ENCODE measurements at places on chromosomes 1 and 21.

DNA sequence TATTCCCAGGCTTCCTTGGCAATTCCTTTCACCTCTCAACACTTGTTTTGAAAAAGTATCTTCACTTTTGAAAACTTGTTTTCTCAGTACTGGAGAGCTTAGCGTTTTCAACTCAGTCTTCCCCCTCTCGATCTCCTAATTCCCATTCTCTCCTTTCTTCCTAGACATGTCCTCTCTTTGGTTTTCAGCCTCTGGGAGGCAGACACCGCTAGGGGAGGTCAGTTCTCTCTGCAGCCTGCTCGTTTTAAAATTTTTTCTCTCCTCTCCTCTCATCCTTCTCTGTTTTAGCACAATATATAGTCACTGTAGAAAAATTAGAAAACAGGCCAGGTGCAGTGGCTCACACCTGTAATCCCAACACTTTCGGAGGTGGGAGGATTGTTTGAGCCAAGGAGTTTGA, 12.6 kb upstream of the RHEX start:
- DNase-seq = no peak

- DNase-seq = no peak
These were observed 161.0 kb downstream of the URB2 start for GRCh38 chr1:229786974-229787610.

DNA sequence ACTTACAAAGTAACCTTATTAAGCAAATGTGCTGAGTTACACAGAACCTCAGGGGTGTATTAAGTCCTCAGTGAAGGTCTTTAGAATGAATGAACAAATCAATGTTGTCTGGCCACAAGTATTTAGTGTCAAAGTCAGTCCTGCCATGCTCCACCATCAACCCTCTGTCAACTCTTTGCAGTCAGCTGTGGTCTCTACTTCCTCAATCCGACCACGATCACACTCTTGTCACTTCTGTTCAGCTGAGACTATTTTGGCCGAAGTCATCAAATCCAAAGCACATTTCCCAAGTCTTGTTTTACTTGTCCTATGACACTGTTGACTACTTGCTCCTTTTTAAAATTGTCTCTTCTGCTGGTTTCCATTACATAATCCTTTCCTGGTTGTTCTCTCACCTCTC, 173.5 kb downstream of the ST6GALNAC5 start:
- no peak for DNase-seq

GRCh38 chr1:98921817-98922216, 82.8 kb downstream of the PLPPR5 start:
- no peak for DNase-seq

DNA sequence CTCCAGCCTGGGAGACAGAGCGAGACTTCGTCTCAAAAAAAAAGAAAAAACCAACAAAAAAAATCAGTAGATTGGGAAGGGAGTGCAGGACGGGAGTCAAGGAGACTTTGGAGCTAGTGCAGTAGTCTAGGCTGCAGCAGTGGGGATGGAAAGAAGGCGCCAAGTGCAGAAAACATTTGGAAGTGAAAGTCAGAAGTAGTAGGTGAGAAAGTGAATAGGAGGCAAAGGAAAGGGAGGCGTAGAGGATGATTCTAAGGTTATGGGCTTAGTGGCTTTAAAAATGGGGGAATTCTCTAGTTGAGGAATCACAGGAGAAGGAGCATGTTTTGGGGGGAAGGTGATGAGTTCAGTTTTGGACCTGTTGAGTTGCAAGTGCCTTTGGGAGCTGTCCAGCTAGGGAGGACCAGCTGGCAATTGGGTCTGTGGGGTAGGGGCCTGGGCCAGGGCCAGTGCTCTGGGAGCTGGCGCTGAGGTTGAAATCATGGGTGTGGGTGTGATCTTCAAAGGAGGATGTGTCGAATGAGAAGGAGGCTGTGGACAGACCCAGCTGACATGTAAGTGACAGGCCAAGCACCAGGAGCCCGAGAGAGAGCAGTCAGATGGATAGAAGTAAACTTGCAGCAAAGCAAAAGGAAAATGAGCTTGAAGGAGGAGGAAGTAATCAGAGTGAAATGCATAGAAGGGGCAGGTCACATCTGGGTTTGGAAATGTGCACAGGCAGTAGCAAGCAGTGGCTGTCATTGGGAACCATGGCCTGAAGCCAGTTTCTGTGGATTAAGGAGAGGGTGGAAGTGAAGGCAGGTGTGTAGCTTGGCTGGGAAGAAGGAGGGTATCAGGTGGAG, 15.8 kb downstream of the TMCC2 start:
- no peak for DNase-seq

- DNase-seq = no peak
These were observed 27.7 kb downstream of the PADI3 start for GRCh38 chr1:17276568-17276967.

DNA sequence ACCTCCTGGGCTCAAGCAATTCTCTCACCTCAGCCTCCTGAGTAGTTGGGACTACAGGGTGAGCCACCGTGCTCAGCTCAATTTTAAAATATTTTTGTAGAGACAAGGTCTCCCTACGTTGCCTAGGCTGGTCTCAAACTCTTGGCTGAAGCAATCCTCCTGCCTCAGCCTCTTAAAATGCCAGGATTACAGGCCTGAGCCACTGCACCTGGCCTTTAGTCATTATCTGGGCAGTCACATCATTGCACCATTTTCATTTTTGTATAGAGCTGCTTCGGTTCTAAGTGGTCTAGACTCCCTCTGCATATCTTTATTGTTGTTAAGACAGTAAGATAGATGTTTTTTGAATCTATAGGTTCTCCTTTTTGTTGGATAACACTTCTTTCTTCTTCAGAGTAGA, 39.9 kb downstream of the ATF3 start:
- no peak for DNase-seq

DNA sequence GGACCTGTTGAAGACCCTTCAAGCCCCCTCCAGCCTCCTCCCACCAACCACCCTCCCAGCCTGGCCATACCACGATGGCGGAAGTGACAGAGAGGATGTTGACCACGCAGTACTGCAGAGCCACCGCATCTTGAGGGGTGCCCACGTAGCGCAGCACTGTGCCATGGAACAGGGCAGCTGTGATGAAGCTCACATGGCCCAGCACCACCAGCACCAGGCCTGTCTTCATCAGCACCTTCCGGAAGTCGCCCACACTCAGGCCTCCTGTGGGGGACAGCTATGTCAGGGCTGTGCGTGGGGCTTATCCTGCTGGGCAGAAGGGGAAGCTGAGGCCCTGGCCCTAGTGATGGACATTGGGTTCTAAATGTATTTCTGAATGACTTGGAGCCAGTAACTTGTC, 3.1 kb downstream of the TMEM54 start:
- no peak for DNase-seq

GRCh38 chr1:166952002-166952746, 23.2 kb downstream of the ILDR2 start:
- no peak for DNase-seq

DNA sequence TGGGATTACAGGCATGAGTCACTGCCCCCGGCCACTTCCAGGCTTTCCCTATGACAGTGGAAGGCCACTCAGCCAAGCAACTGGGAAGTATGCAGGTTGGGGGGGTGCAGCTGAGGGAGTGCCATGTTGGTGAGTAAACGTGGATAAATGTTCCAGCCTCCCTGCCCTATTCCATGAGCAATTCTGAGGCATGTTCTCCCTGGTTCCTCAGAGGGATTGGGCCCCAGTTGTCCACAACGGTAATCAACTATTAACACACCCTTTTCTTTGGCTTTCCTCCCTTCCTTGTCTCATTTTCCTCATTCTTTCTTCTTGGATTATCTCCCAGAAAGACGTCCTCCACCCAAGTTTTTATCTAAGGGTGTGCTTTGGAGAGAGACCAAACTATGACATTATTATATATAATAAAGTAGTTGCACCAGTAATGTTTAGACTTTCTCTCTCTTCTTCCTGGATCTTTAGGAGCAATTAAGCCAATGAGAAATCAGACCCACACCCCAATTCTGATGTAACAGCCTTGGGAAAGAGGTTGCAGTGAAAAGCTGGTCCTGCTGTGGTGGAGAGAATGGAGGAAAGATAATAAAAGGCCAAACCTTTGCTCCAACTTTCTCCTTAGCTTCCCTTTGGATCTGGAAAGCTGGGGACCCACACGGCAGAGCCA, 6.8 kb upstream of the SLAMF9 start:
- DNase-seq = no peak

DNA sequence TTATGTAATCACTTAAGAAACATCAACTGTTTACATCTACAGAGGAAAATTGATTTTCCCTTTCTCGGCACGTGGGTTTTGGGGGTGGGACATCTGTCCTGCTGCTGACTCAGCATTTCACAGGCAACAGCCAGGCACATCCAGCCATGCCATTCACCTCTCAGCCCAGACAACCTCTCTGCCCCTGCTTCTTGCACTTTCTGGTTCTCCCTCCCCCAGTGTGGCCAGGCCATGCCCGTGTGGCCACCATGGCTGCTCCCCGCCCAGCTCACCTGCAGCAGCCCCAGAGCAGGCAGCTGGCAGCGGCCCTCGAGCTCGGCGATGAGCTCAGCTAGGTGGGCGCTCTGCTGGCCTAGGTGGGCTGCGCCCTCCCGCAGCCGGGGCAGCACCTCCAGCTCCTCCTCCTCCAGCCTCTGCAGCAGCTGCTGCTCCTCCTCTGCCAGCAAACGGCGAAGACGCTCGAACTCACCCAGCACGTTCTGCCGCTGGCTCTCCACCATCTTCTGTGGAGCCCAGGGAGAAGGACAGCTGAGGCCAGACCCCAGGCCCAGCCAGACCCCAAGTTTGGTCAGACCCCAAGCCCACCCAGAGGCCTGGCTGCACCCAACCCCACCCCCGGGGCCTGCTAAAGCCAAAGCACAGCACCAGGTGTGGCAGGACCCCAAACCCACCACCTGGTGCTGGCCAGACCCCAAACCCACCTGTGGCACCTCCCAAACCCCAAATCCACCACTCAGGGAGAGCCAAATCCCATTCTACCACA, 5.8 kb downstream of the TRIM11 start:
- no peak for DNase-seq

DNA sequence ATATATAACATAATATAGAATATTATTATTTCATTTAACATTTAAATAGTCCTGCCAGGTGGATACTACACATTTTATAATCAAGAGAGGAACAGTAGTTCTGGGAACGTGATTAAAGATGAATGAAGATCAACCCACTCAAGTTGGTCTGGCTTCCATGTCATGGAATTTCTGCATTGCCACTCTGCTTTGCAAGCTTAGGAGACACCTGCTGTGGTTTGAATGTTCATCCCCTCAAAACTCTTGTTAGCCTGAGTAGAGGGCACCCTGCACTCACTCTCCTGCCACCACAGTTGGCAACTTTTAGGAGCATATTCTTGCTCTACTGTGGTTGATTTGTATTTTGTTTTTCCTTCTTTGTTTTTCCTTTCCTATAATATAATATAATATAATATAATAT, 153.2 kb downstream of the GLUL start:
- no peak for DNase-seq

- no peak for DNase-seq
These were observed 12.1 kb upstream of the GBP6 start for GRCh38 chr1:89351597-89352311.

DNA sequence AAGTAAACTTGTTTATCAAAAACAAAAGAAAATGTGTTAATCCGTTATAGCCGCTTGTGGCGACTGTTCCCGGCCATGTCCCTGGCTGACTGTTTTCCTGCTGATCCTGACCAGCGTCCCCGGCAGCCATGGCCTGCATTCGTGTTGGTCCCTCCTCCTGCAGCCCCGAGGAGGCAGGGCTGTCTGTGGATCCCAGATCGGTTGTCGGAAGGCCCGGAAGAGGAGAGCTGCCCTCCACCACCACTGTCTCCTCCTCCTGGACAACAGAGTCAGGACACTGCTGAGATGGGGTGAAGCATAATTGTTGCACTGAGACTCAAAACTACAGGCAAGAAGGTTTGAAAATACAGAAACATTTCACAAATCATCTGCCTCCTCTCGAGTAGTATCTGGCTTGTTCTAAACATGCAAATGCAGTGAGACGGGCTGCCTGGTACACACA, 3.6 kb upstream of the MXRA8 start:
- no peak for DNase-seq

DNA sequence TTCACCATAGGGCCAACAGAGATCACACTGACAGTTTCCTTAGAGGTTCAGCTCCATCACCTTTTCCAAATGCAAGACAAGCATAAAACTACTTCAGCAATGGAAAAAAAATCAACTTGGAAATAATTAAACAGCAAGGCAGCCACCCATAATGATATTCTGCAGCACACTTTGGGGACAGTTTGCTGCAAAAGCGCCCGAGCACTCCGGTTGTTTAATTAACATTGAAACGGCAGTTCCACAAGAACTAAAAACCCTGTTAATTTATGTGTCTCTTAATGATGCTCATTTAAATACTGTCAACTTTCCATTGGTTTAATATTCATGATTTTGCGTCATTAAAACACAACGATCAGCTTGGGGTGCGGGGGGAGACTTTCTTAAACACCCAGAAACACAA, 153.2 kb downstream of the ELAVL4 start:
- no peak for DNase-seq

- peak; percentile 75 for DNase-seq
These were observed at the start of gene CCDC28B for GRCh38 chr1:32200226-32201010. CCDC28B (plus strand) TSS chr1:32200595; CDS start chr1:32201936, 1,341 bp downstream.

GRCh38 chr1:160189649-160190625, at the start of gene CASQ1:
CASQ1 (plus strand) TSS chr1:160190575; CDS start chr1:160190752, 177 bp downstream.
- no peak for DNase-seq

DNA sequence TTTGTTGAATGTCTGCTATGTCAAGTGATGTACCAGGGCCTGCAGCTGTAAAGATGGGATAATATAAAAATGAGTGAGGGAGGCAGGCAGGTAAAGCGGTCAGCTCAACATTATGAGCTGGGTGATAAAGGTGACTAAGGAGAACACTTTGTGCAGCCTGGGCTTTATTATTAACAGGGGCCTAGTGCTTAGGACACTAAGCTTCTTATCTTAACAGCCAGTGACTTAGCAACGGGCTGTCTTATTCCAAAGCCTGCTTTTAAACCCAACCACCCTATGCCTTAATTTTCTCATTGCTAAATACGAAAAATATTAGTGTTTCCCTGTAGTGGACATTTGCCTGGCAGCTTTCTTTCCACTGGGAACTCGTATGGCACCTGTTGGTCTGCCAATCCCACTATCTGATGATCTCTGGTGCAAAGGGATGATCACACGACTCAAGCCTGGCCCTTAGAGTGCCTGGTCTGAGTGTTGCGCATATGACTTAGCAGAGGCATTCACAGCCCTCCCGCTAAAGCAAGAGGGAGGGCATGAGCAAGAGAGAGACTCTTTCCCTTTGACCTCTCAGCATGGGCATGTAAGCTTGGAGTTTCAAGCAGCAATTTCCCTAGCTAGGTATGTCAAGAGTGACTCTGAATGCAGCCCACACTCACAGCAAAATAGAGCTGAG, 98.6 kb upstream of the PAPPA2 start:
- no peak for DNase-seq

- no peak for DNase-seq
These were observed 544.3 kb upstream of the ADAMTS5 start for GRCh38 chr21:27511233-27511632.

GRCh38 chr1:157781048-157781447, 4.1 kb upstream of the FCRL2 start:
- DNase-seq = no peak

GRCh38 chr1:239240736-239241135, 145.6 kb upstream of the CHRM3 start:
- no peak for DNase-seq

DNA sequence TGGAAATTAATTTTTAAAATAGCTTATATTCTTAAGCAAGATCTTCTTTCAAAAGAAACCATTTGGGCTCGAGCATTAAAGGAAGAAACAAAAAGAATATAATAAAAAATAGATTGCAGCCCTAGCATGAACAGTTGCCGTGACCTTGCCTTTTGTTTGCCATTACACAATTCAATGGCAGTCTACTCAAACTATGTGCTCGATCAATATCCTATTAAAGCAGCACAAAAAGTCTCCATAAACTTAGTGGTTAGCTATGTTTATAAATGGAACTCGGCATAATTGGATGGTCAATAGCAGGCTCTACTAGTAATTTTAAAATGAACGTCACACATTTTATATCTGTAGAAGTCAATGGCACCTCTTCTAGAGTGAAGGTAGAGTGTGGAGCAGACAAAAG, 256.5 kb downstream of the NFIA start:
- DNase-seq = no peak

All from CD8-positive, alpha-beta memory T cell (primary cell).